ENCODE measurements at places on chromosomes 2 and 18. TPM values are rescaled to one million over a fixed set of nuclear protein-coding genes. Genes with fewer than 3 reads are reported as not detected.
A peak's percentile ranks its signal among the peaks of the same experiment; 100 is the strongest.

Gene KIF1A
- polyA plus RNA-seq: 4.3 TPM

Gene FER1L5
- polyA plus RNA-seq: 2.6 TPM

GRCh38 chr2:212831671-212832199, 293.1 kb upstream of the ERBB4 start:
- DNase-seq: no peak

DNA sequence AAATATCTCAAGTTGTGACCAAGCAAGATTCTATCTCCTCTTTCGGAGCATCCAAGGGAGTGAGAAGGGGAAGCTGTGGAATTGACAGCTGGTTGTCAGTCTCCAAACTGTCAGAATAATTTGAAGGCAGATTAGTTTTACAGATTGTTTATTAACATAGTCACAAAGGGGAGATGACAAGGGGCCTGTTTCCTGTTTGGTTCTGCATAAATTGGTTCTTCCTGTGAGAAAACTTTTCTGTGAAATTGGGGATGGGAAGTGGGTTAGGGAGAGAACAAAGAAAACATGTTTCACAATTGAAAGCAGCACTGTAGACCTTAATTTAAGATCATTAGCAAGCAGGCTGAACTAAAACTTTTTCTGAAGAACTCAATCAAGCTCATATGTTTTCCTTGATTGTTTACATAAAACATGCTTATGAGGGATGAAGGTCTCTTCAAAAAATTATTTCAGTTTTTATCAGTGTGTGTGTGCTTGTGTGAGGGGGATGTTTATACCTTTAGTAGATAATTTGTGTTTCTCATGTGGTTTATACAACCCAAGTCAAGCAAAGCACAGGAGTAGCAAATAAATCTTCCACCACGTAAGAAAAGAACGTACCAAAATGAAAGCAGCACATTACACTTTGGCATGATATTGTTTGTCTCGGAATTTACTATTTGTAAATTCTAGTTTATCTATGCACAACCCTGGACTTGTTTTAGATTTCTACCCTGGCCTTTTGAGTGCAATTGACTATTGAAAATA, 604.9 kb upstream of the CDH2 start:
- no peak for DNase-seq

GRCh38 chr2:177296040-177296439, 31.5 kb upstream of the NFE2L2 start:
- peak; percentile 46 for DNase-seq

Gene HOXD4
- polyA plus RNA-seq: not detected

DNA sequence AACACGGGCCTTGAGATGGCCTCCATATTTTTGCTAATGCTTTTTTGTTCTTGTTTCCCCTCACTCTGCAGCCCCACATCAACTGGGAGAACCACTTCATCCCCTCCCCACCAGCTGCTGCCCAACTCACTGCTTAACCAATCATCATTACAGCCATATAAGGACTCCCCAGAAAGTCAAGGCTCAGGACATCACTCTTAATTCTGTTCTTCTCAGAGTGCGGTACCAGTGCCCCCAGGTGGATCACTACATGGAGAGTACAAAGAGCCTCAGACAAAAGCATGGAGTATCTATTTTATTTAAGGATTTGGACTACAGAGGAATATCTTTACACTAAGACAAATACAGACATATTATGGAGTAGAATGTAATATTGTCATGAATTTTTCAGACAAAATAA, 340.6 kb downstream of the PAX3 start:
- DNase-seq: peak; percentile 17
